Peyer's patch (tissue), 4 donors: ENCODE measurements at places on chromosomes 2 and 18. TPM values are rescaled to one million over a fixed set of nuclear protein-coding genes. Genes with fewer than 3 reads are reported as not detected.

- no peak overlapping the region for H3K27ac ChIP-seq
- no peak for DNase-seq
- H3K36me3 ChIP-seq = no peaks in the 10 kb centered on the region
- H3K4me3 ChIP-seq = no peak overlapping the region
Measured at GRCh38 chr18:23609390-23610023, 23.2 kb upstream of the NPC1 start.

DNA sequence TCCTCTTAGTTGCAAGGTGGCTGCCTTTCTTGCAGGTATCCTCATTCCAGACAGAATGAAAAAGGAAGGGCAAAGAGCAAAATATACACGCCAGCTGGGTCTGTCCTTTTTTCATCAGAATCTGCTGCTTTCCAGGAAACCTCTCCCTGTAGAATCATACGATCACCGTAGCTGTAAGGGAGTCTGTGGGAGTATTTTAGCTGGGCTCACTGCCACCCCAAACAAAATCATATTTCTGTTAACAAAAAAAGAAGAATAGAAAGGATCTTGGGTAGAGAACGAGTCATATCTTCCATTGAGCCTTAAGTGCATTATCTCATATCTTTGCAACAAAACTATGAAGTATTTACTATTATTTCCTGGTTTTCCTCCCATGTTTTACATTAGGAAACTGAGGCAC is 15.0 kb upstream of the TANC1 start:
- H3K27me3 ChIP-seq = no peaks in the 10 kb centered on the region
- H3K4me3 ChIP-seq = no peak overlapping the region
- no peaks in the 10 kb centered on the region for H3K4me1 ChIP-seq
- no peaks in the 10 kb centered on the region for H3K36me3 ChIP-seq
- H3K27ac ChIP-seq = peak overlapping the region; percentile 36

DNA sequence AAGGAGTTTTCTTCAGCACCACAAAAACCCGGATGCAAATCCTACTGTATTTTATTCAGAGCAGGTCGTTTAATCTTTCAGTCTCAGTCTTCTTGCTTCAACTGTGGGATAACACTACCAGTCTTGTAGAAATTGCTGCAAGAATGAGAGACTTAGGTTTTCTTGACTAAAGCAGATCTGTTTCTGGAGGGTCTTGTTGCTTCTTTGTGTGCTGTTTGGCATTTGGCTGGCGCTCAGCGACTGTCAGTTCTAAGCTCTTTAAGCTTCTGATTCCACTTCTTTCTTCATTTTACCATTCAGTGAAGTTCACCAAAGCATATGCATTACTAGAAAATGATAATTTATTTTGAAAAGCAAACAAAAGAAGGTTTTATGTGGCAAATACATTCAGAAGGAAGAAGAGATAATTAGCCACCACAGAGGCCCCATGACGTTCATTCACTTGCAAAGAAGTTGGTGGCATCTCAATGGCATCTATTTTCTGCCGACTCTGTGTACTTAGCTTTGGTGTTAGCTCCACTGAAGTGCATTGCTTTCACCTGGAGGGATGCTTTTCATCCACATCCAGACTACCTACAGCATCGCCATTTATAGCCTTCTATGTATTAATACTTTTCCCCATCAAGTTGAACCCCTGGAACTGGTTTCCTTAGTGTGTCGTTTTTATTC is 53.7 kb downstream of the TRIB2 start:
- H3K27me3 ChIP-seq = no peaks in the 10 kb centered on the region
- no peak overlapping the region for H3K27ac ChIP-seq
- no peak overlapping the region for H3K4me3 ChIP-seq
- no peak for DNase-seq

Gene FAM124B
- 0.94 TPM for total RNA-seq

Gene DLX1
- total RNA-seq = not detected

- no peaks in the 10 kb centered on the region for H3K27me3 ChIP-seq
- no peak overlapping the region for H3K27ac ChIP-seq
- no peaks in the 10 kb centered on the region for H3K36me3 ChIP-seq
- DNase-seq = no peak
Measured at GRCh38 chr2:19131871-19132270, 226.6 kb downstream of the OSR1 start.

- H3K4me1 ChIP-seq = no peaks in the 10 kb centered on the region
- no peaks in the 10 kb centered on the region for H3K27me3 ChIP-seq
- H3K4me3 ChIP-seq = no peak overlapping the region
- DNase-seq = no peak
- H3K27ac ChIP-seq = peak overlapping the region; percentile 1
Measured at GRCh38 chr2:38598200-38598990, 4.3 kb downstream of the HNRNPLL start.

DNA sequence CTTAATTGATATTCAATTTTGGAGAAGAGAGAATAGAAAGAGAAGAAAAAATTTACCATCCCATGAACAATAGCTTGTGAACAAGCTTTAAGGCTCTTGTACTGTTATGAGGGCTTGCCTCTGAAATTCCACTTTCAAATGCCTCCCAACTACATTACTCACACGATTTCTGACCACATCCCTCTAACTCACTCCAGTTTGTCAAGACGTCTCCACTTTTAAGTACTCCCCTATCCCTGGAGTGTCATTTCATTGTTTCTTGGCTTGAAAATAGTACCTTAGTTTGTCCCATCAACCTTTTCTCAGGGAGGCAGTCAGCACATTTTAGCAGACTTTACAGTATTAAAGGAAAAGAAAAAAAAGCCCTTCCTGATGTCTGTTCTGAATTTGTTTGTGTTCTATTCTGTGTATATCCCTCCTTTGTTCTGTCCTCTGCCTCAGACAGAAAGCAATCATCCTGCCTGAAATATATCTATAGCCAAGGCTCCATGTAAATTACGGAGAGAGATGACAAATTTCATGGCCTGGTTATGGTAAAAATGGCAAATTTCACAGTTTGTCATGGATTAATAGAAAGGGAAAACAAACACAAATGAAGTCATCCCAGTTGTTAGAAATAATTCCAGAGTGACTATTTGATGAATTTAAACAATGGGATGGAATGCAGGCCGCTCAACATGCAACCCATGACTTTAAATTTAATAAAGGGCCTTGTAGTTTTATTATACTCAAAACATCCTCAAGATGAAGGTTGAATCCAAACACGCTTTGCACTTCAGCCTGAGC is 228.8 kb downstream of the ETAA1 start:
- no peak overlapping the region for H3K27ac ChIP-seq
- no peaks in the 10 kb centered on the region for H3K27me3 ChIP-seq
- DNase-seq = no peak
- no peaks in the 10 kb centered on the region for H3K4me1 ChIP-seq

GRCh38 chr2:224688997-224689396 is 27.2 kb downstream of the CCDC195 start:
- DNase-seq = no peak
- H3K27ac ChIP-seq = no peak overlapping the region
- no peaks in the 10 kb centered on the region for H3K4me1 ChIP-seq
- H3K27me3 ChIP-seq = no peaks in the 10 kb centered on the region
- H3K36me3 ChIP-seq = no peaks in the 10 kb centered on the region

GRCh38 chr2:240403396-240404104 is 31.9 kb upstream of the GPC1 start:
- DNase-seq = no peak
- no peak overlapping the region for H3K4me3 ChIP-seq
- H3K36me3 ChIP-seq = no peaks in the 10 kb centered on the region
- H3K27ac ChIP-seq = no peak overlapping the region
- no peaks in the 10 kb centered on the region for H3K4me1 ChIP-seq

DNA sequence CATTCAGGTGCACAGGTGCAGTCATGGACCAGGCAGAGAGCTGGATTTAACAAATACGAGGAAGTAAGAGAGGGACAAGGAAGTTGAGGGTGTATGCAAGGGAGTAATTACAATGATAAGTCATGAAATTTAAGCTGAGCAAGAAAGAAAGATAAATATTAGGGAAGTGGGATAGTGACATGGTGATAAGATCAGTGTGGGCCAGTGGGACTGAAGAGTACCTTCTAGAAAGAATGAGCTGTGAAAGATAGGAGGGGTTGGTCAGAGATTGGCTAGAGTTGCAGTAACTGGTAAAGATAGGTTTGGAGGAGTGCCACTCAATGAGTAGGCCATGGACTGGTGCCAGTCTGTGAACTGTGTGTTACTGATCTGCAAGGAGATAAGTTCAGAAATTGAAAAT is 200.8 kb upstream of the SIX3 start:
- H3K27ac ChIP-seq = no peak overlapping the region
- no peak overlapping the region for H3K4me3 ChIP-seq
- DNase-seq = no peak

DNA sequence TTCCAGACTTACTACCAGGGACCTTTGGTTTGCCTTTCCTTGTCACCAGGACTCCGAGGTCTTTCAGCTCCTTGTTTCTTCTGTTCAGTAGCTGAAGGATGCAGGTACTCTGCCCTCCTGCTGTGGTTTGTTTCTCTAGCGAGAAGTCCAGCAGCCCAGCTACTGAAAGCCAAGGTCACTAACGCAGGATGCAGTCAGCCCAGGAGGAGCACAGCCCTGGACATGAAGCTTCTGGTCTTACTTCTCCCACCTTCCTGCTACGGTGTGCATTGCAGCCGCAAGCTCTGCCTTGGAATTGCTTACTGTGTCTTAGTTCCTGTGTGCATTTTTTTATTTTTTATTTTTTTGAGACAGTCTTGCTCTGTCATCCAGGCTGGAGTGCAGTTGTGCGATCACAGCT is 62.4 kb downstream of the DGKD start:
- DNase-seq = no peak
- no peak overlapping the region for H3K27ac ChIP-seq
- peaks cover 9% of the 10 kb centered on the region for H3K4me1 ChIP-seq

GRCh38 chr2:175631245-175631623 is 370.8 kb downstream of the LNPK start:
- H3K4me1 ChIP-seq = no peaks in the 10 kb centered on the region
- no peak overlapping the region for H3K27ac ChIP-seq
- no peak for DNase-seq
- H3K36me3 ChIP-seq = no peaks in the 10 kb centered on the region
- no peaks in the 10 kb centered on the region for H3K27me3 ChIP-seq

DNA sequence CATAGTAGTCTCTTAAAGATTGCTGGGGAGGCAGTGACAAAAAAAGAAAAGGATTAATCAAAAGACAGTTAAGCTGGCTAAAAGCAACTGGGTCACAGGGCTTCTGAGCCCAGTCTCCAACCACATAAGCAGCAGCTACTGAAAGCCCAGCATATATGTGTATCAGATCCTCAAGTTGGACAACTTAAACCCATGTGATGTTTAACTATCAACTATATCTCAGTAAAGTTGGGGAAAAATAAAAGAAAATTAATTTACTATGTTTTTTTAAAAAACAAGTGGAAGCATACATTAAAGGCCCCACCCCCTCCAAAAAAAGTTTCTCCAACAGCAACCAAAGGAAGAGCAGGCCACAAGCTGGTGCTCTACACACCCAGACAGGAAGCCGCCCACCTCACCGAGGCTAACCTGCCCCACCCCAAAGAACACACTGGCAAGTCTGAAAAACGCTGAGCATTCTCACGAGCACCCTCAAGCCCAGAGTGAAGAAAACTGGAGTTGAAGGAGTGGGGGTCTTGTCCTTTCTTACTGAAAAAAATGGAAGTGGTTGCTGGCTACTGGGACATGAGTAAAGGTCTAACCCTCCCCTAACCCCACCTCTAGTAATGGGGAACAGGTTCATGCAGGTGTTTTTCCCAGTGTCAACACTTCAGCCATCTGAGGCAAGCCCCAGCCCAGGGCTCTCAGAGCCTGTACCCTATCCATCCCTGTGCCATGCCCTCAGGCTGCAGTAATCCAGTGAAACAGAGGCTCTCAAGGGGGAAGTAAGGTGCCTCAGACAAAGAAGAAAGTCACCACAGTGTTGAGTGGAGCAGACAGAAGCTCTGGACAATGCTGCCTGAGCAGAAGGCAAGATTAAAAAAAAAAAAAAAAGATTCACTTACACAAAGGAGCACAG is 106.3 kb downstream of the GYPC start:
- H3K4me1 ChIP-seq = no peaks in the 10 kb centered on the region
- no peak for DNase-seq
- no peak overlapping the region for H3K27ac ChIP-seq
- no peaks in the 10 kb centered on the region for H3K36me3 ChIP-seq
- H3K27me3 ChIP-seq = no peaks in the 10 kb centered on the region

Gene OXER1
- 20.7 TPM for total RNA-seq

DNA sequence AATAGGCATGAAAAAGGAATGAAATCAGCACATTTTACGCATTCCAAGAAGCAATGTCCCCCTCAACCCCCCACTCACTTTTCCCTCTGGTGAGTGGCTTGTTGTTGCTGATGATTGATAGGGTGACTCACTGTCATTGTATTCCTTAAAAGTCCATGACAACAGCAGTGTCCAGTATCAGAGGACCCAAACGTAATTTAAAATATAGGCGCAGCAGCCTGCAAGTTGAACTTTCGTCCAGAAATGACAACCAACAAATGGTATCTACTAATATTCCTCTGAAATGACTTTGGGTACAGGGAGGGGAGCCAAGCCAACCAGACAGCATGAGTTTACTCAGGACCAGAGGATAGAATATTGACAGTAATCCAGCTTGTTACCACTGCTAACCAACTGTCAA is 182.9 kb upstream of the SIX3 start:
- no peaks in the 10 kb centered on the region for H3K4me1 ChIP-seq
- no peak overlapping the region for H3K4me3 ChIP-seq
- no peak for DNase-seq
- H3K36me3 ChIP-seq = no peaks in the 10 kb centered on the region
- H3K27me3 ChIP-seq = no peaks in the 10 kb centered on the region

Gene POMC
- total RNA-seq = not detected

GRCh38 chr2:199806179-199806578 is 44.8 kb downstream of the FTCDNL1 start:
- no peaks in the 10 kb centered on the region for H3K4me1 ChIP-seq
- H3K27ac ChIP-seq = no peak overlapping the region
- no peaks in the 10 kb centered on the region for H3K36me3 ChIP-seq
- H3K4me3 ChIP-seq = no peak overlapping the region

- DNase-seq = peak; percentile 89
- H3K4me1 ChIP-seq = peaks cover 9% of the 10 kb centered on the region
- H3K4me3 ChIP-seq = no peak overlapping the region
- no peaks in the 10 kb centered on the region for H3K36me3 ChIP-seq
- peak overlapping the region; percentile 97 for H3K27ac ChIP-seq
Measured at GRCh38 chr2:113886479-113887008, 3.3 kb upstream of the ACTR3 start.

Gene GDF7
- total RNA-seq = 0.35 TPM

Gene TUBB8B
- not detected for total RNA-seq

Gene ACMSD
- not detected for total RNA-seq

Gene ZSWIM2
- not detected for total RNA-seq

DNA sequence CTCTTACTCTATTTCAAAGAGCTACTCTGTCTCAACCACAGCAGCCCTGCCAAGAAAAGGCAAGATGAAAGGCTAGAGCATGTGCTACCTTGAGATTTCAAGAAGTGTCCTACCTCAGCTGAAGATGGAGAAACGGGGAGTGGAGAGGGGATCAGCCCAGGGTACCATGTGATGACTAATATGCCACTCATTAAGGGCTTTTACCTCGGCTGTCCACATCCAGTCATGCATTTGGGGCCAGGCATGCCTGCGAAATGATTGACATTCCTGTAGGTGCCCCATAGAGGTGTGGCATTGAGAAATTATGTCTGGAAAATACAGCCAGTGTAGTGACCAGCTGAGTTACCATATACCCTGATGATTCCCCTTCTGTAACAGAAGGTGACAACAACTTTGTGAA is 96.1 kb downstream of the NRP2 start:
- no peaks in the 10 kb centered on the region for H3K36me3 ChIP-seq
- no peaks in the 10 kb centered on the region for H3K4me1 ChIP-seq
- H3K4me3 ChIP-seq = no peak overlapping the region
- no peak overlapping the region for H3K27ac ChIP-seq
- DNase-seq = no peak
- no peaks in the 10 kb centered on the region for H3K27me3 ChIP-seq

Gene SH3RF3
- total RNA-seq = 1.9 TPM
